ENCODE measurements at places on chromosomes 13 and 19.
A peak's percentile ranks its signal among the peaks of the same experiment; 100 is the strongest.

DNA sequence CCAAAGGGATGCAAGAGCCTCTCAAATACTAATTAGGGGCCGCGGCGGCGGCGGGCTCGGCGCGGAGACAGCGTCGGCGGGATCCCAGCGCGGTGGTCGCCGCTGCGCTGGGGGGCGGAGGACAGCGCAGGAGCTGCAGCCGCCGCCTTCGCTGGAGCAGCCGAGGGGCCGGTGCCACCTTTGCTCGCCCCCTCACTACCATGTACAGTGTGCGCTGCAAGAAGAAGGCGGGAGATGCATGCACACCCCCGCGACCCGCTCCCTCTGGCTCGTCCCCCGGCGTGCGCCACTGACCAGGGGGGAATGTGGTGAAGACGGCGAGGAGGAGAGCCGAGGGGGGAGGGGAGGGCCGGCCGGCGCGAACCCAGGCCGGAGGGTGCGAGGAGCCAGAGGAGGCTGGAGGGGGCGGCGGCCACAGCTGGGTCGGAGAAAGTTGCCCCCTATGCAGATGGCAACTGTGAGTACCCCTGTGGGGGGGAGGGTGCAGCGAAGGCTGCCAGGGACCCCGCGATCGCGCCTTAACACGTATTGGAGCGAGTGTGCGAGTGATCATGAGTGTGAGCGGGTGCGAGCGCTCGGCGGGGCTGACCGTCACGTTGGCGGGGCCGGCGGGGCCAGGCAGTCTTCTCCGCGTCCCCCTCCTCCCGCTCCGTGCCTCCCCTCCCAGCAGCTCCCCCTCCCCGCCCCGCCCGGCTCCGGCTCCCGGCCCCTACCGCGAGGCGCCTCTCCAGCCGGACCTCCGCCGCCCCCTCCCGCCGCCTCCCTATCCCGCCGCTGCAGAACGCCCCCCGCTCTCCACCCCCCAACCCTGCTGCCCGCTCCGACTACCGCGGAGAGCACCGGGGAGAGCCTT is 808 bp downstream of the SLITRK5 start:
- DNase-seq, result no peak

- no peak for DNase-seq
These were observed 148.6 kb downstream of the IER2 start for GRCh38 chr19:13298565-13299481.

GRCh38 chr13:32824675-32825074 is 191.5 kb upstream of the KL start:
- peak; percentile 68 for DNase-seq

- DNase-seq, result no peak
These were observed 11.3 kb upstream of the ZBTB7A start for GRCh38 chr19:4077800-4078684.

DNA sequence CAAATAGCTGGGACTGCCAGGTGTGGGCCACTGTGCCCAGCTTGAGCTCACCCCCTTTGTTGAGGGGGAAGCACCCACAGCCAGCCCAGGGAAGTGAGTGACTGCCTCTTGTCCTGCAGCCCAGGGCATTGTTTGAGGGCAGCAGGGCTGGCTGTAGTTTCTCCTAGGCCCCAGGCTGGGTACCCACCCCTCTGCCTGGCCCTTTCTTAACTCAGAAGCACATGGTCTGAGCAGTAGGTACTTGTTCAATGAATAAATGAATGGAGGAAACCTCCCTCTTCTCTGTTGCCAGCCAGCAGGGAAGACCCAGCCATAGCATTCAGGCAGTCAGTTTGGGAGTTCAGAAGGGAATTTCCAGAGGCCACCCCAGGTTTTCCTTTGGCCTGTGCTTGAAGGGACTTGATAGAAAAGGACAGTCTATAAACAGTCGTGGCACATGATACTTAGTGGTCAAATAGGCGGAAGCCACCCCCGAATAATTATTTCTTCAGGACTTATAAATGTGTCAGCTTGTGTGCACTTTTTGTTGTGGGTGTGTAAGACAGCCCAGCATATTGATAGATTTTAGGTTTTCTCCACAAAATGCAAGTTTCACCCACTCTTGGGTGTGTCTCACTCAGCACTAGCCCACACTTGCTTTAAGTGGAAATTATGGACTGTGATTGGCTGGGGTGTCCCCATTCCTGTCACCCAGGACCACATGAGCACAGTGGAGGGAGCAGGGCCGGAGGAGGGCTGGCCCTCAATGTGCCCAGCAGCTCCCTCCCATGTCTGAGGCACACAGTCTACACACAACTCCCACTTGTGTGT is 33.1 kb downstream of the GATAD2A start:
- DNase-seq, result no peak

- no peak for DNase-seq
These were observed 1582.8 kb downstream of the OLFM4 start for GRCh38 chr13:54611390-54611789.

DNA sequence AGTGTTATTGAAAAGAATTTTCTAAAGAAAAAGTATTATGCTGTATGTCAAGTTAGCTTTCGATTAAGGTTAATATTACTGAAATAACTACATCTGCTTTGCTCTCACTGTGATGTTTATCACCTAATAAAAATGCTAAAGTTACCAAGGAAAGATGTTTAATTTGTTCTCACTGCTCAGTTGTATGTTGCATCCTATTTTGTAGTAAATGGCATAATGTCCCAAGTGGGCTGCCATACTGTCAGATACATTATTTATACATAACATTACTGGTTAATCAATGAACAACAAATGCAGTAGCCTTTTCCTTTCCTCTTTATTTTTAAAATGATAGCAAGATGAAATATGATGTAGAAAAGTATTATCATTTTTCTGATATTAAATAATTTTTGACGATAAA is 226.3 kb upstream of the DACH1 start:
- no peak for DNase-seq

- peak; percentile 59 for DNase-seq
These were observed 59.5 kb upstream of the SLC7A1 start for GRCh38 chr13:29654843-29655547.
